Activated naive CD4-positive, alpha-beta T cell treated with anti-CD3 and anti-CD28 coated beads for 36 hours (primary cell): ENCODE measurements at places on chromosomes 2 and 18.

GRCh38 chr2:181575650-181576025, 81.3 kb downstream of the CERKL start:
- no peak for DNase-seq

DNA sequence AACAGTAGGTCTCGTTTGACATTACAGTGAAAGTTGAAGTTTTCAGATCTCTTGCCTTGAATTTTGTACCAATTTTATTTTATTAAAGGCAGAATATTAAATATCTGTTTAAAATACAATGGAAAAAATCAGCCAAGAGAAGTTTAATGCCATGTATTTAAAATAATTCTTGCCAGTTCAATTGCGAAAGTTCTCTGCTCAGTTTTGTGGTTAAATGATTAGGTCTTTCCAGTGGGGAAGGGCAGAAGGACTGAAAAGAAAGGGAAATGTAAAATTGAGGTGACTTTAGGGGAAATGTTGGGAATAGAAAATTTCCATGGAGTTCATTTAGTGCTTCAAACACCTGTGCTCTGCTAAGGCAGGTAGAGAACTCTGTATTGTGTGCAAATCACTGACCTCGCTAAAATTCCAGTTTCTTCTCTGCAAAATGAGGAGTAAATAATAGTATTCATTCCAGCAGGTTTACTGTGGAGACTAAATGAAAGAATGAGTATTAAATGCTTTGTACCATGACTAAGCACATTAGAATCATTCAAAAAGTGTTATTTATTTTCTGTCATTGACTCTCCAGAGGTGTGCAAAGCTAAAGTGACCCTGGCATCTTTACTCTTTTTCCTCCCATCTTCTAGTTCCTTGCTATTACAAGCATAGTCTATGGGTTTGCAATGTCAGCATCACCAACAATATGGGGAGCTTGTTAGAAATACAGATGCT, 74.4 kb downstream of the KIAA1328 start:
- no peak for DNase-seq

DNA sequence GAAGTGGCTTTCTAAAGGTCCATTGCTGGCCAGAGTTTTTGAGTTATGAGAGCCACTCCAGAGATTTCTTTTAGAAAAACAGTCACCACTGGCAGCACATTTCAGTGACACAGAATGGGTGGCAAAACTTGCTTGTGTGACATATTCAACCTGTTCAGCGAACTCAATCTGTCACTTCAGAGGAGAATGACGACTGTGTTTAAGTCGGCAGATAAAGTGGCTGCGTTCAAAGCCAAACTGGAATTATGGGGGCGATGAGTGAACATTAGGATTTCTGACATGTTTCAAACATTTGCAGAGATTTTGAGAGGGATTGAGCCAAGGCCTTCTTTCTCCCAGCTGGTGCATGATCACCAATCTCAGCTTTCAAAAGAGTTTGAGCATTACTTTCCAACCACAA, 139.6 kb upstream of the B3GNT2 start:
- no peak for DNase-seq

- DNase-seq: no peak
Observed at GRCh38 chr2:13539296-13539695, 822.6 kb downstream of the TRIB2 start.
